ENCODE measurements at places on chromosomes 13 and 19.

DNA sequence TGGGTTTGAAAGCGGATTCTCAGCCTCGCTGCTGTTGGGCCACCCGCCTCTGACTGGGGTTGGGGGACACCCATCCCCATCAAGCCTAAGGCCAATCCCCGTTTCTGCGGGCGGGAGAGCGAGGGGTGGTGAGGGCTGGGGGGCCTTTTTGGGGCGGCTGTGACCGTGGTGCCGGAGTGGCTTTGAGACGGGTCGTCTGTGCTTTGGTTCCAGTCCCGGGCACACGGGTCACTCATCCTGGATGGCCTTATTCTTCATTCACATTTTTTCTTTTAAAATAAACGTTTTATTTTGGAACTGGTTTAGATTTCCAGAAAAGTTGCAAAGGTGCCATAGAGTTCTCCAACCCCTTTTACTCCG is 1.6 kb downstream of the ZNRF4 start:
- no peak for DNase-seq

- no peak for DNase-seq
These were observed 32.5 kb downstream of the UCHL3 start for GRCh38 chr13:75581874-75582640.

DNA sequence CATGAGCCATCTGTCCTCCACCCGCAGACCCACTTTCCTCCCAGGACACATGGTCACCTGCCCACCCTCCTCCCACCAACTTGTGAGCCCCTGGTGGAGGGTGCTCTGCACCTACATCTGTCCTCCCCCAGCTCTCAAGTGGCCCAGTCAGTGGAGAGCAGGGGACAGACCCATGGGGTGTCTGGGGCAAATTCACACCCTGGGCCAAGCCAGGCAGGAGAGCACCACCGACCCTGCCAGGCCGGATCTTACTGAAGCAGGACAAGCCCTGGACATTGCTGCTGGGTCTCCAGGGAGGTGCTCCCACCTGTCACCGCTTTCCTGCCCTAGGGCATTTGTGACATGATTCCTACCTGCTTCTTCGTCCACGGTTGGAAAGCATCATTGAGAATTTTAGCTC is 221.6 kb downstream of the TUBA3C start:
- DNase-seq, result no peak

DNA sequence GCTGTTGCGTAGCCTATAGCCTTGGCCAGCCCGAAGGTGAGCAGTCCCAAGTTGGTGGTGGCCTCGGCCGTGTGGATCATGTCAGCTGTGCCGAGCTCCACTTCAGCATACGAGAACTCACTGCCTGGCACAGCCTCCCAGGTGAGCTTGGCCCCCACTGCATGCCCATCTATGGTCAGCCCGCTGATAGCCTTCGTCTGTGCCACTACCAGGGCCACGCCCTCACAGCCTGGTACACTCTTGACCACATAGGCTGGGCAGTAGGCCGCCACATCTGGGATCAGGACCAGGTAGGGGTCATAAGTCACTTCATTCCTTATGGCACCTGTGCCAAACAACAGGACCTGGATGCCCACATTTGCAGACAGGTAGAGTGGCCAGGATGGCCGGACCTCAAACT is 7.4 kb downstream of the FCGBP start:
- DNase-seq, result no peak

DNA sequence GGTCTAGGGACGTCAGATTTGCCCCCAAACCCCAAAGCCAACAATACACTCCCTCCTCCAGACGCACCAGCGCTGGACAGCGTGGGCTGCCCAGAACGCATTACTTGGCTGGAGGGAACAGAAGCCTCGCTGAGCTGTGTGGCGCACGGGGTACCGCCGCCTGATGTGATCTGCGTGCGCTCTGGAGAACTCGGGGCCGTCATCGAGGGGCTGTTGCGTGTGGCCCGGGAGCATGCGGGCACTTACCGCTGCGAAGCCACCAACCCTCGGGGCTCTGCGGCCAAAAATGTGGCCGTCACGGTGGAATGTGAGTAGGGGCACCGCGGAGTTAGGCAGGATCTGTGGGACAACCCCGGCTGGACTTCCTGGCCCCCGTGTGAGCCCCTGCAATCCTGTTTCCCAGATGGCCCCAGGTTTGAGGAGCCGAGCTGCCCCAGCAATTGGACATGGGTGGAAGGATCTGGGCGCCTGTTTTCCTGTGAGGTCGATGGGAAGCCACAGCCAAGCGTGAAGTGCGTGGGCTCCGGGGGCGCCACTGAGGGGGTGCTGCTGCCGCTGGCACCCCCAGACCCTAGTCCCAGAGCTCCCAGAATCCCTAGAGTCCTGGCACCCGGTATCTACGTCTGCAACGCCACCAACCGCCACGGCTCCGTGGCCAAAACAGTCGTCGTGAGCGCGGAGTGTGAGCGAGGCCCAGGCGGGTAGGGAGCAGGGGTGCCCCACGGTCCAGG is 4.0 kb downstream of the ICAM5 start:
- no peak for DNase-seq

DNA sequence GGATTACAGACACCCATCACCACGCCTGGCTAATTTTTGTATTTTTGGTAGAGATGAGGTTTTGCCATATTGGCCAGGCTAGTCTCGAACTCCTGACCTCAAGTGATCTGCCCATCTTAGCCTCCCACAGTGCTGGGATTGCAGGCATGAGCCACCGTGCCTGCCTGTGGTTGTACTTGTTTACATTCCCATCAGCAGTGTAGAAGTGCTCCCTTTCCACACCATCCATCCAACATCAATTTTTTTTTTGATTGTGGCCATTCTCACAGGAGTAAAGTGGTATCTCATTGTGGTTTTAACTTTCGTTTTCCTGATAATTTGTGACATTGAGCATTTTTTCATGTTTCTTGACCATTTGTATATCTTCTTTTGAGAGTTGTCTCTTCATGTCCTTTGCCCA is 1019.4 kb upstream of the SLC10A2 start:
- DNase-seq, result no peak

DNA sequence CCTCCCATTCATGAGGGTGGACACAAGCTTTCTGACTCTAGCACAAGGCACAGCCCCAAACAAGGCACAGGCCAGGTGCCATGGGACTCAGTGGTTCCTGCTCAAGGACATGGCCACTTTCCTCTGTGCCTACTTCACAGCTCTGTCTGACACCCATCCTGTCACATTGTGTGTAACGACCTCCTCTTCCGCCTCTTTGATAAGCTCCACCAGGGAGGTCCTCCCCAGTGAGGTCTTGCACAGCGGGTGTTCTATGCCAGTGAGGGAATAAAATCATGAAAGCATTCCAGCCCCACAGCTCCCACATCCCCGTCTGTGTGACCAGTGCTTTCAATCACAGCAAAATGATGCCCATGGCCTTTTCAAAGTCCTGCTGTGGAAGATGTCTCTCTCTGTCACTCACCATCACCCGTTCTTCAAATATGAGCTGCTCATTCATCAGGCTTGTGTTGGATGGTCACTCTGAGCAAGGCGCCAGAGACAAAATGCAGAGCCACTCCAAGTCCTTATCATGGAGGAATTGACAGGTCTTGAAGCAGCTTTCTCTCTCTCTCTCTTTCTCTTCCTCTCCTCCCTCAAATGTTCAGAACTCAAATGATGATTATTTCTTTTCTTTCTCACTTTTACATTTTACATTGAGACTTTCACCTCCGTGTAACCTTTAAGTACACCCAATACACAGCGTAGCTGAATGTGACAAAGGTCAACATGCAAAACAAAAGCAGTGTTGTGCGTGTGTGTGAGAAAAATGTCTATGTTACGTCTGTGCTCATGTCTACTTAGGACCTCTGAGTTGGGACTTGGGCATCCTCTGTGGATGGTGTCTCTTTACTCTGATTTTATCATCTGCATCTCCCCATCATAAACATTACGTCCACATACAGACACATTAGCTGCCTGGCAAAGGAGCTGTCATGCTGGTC is 8.0 kb upstream of the SPATA13 start:
- no peak for DNase-seq
